ENCODE measurements at places on chromosomes 1 and 21.

DNA sequence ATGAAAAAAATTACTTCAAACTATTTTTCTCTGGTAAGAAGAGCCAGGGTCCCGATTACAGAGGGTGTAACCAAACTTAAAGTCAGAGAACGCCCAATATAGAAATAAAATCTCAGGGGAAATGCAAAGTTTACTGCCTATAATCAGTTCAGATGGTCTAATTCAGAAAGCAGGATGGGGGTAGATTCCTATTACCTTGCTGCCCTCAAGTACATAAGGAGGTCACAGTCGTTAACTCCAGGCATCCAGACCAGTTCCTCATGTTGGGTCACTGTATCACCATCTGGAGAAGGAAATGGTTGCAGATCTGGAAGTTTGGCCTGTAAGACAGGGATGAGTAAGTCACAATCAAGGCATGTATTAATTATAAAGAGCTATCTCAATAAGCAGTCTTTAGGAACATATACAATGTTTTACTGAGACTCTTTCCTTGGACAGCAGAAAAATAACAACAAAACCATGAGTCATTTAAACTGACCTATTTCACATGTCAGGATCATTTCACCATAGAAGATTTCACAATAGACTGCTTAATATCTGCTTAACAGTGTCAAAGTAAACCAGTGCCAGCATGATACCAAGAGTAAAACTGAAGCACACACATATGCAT is 179.4 kb downstream of the SLC45A1 start:
- DNase-seq: no peak

GRCh38 chr1:228734881-228735801 is at the start of gene RHOU:
RHOU (plus strand) TSS chr1:228735479; CDS start chr1:228735743, 264 bp downstream.
- DNase-seq: no peak

- DNase-seq: peak; percentile 92
These were observed 599.4 kb downstream of the LTN1 start for GRCh38 chr21:28393279-28393678.

- no peak for DNase-seq
These were observed 22.0 kb downstream of the GFI1 start for GRCh38 chr1:92464588-92465255.

GRCh38 chr1:51058858-51059257 is 43.2 kb upstream of the C1orf185 start:
- no peak for DNase-seq

GRCh38 chr21:42777757-42778344 is 101.5 kb downstream of the WDR4 start:
- no peak for DNase-seq

DNA sequence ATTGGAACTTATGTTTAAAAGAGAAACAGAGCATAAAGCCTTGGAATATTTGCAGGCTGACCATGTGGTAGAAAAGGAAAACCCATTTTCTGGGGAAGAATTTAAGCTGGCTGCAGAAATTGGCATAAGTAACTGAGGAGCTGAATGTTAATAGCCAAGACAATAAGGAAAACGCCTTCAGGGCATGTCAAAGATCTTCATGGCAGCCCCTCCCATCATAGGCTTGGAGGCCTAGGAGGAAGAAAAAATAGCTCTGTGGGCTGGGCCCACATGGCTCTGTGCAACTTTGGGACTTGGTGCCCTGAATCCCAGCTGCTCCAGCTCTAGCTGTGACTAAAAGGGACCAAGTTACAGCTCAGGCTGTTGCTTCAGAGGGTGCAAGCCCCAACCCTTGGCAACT is 51.5 kb downstream of the CTH start:
- no peak for DNase-seq

DNA sequence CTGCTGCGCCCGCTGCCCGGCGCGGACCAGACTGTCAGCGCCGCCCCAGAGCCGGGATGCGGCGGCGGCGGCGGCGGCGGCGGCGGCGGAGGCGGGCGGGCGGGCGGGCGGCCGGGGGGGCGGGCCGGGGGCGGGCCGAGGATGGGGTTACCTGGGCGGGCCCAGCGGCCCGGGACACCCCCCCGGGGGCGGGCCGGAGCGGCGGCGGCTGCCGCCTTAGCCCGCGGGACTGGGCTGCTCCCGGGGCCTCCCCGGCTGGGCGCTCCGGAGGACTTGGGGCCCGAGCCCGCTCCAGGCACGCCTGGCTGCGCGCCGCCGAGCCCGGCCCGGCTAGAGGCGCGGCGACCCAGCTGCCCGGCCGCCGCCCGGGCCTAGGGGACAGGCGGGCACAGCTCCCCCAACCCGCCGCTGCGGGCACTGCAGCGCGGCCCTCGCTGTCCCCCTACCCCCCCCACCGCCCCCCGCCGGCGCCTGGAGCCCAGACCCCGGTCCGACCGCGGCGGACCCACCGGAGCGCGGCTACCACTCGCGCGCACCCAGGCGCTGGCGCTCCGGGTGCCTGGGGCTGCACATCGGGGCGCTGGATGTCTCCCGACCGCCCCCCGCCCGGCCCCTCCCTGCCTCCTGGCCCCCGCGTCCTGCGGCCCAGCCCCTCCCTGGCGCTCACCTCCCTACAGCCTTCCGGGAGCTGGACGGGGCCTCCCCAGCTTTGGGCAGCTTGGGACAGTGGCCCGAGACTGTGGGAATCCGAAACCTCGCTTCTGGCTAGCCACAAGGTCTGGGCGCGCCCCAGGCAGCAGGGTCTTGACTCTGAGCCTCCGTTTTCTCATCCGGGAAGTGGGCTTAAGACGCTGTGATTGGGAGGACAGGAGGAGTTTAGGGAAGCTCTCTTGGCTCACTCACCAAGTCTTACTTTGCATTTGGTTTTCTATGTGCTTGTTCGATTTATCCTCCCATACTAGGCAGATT is at the start of gene WNT4:
Gene WNT4 (minus strand): TSS at position 33 of the 969 bp plus-strand sequence. CDS start 175 bp downstream, outside the sequence.
- DNase-seq: no peak

- peak; percentile 40 for DNase-seq
These were observed 265.9 kb downstream of the PRDM2 start for GRCh38 chr1:13965770-13966398.

DNA sequence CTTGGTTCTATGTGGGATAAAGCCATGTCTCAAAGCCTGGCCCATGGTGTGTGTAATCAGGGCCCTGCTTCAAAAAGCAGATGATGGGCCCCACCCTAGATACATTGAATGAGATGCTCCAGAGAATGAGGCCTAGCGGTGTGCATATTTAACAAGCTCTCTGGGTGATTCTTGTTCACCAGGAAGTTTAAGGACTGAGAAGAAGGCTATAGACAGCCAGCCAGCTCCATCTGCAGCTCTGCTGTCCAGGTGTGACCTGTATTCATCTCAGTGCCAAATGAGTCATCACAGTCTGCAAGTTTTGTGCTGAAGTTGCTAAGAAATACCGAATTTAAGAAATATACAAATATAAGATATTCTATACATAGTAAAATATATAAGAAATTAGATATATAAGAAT is 182.0 kb upstream of the RUNX1 start:
- no peak for DNase-seq

GRCh38 chr1:51305371-51305823 is 25.0 kb downstream of the TTC39A start:
- DNase-seq: no peak

- DNase-seq: no peak
These were observed 182.5 kb downstream of the RHOU start for GRCh38 chr1:228917755-228918154.

GRCh38 chr1:7533006-7533405 is 238.1 kb upstream of the VAMP3 start:
- no peak for DNase-seq

DNA sequence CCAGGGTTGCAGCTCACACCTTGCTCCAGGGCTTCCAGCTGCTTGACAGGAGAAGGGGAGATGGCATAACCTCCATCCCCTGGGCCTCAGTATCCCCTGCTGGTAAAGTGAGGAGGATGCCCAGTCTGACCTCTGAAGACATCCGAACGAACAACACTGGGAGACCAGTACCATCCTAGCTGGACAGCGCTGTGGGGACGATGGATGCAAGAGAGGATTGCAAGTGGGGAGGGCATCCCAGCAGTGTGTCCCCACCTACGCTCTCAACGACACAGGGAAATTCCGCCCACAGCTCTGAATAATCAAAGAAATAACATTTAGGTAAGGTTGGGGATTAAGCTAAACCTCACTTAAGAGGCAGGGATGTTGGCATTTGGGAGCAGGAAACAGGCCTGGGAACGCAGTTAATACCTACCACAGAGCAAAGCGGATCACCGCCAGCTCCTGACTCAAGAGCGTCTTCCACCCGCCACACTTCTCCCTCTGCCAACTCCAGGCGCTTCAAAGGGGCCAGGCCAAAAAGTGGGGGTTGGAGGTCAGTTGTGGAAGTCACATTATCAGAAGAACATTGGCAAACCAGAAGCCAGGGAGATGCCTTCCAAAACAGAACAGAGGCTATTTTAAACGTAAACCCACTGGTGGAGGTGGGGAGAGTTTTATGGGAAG is 47.6 kb downstream of the SSBP3 start:
- DNase-seq: no peak

DNA sequence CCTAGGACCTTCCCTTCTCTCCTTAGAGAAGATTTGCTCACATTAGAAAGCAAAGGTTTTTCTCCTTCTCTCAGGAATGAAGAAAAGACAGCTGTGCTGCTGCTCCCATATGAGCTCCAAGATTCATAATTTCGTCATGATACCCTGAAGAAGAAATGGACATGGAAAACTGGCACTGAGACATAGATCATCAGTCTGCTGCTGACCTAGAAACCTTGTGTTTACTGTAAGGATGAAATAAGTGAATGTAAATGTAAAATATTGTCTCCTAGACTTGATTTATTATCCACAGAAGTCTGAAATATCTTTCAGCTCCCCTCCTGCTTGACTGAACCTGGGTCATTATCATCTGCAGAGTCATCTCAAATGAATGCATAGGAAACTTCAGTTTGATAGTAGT is 77.9 kb downstream of the ZC3H11B start:
- no peak for DNase-seq

GRCh38 chr1:23444596-23445390 is 20.2 kb upstream of the TCEA3 start:
- no peak for DNase-seq

DNA sequence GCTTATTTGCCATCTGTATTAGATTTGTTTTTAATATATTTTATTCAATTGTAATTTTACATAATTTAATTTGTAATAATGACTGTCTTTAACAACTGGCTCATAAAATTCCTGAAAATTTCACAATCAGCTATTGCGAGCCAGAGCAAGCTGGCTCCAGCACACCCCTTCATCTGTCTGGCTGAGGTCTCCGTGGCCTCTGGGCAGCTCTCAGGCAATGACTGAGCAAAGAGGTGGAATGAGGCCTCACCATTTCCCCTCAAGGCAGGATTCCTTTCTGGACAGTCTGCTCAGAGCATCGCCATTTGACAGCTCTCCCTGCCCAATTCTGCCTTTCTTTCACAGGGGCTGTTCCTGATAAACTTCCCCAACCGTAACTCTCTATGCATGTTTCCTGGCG is 5.8 kb upstream of the KANK4 start:
- no peak for DNase-seq

DNA sequence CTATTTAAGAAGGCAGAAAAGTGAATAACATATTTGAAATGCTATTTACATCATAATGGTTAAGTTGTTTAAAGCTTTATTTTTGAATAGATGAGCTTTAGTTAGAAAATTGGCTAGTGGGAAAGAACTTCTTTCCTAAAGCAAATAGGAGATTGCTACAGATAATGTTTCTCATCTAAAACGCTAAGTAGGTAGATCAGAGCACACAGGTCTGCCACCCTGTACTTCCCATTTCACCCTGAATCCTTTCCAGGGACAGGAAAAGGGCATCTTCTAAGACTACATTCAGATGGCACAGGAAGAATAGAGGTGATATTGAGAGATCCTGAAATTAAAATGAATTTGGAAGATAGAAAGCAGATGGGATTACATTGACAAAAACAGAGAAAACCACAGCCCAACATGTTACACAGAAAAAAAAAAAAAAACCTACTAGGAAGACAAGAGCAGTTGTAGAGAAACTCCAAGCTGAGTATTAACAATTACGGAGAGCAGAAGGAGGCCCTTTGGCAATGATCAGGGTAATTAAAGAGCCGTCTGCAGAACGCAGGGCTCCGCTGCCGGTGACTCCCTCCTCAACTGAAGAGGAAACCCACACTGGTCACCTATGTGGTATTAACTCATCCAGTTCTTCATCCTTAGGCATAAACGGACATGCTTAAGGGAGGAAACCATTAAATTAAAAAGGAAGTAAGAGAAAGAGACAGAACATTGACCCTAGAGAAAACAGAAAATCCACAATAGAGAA is 53.6 kb upstream of the MAP10 start:
- DNase-seq: no peak

GRCh38 chr21:38027901-38028498 is 111.7 kb upstream of the KCNJ6 start:
- DNase-seq: no peak

All from NCI-H1417 treated with DMSO at 0.1 percent for 48 hours (cell line).